ENCODE measurements at places on chromosomes 13 and 19.
A peak's percentile ranks its signal among the peaks of the same experiment; 100 is the strongest.

DNA sequence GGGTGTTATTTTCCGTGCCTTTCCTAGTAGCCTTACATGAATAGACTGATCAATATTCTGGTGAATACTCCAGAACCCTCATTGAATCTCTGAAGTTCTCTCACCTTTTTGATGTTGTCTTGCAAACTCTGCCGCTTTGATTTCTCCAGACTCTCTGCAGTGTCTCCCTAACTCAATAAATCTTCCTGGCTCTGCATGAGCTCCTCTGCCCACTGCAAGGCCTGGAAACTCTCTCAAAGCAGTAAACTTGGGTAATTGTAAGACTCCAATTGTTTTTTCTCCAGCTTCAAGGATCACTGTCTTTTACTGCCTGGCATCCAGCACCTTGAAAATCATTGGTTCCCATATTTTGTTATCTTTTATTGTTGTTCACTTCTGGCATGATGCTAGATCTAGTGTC lies 198.4 kb downstream of the GPC5 start:
- DNase-seq: no peak

DNA sequence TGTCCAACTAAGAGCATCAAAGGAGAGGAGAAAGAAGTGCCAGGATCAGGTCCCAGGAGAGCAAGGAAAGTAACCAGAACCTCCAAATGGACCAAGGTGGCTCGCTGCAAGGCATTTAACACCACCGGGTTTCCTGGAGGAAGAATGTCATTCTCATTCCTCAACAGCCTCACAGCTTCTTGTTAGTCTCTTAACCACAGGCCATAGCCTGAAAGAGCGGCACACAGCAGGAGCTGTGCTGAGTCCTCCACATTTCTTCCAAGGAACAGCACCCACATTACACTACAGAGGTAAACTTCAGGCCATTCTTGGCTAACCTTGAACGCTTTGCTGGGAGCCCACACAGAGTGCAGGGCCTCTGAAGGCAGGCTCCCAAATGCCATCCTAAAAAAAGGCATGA lies 23.6 kb downstream of the DOCK9 start:
- DNase-seq: no peak

DNA sequence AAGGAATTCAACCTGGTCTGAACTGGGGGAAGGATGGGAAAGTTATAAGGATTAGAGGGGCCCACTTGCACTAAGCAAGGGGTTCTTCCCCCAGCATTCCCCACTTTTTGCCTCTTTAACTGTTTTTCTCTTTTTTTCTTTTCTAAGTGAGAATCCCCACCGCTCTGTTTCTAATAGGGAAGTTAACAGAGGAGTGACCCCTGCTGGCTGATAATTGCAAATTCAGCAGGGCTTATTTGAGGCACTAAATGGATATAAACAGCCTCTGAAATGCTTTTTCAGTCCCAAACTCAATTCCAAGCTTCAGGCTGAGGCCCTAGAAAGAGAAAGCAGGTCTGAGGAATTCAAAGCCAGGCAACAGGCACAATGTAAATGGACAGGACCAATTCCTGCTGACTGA lies 38.2 kb upstream of the CEACAM21 start:
- no peak for DNase-seq

DNA sequence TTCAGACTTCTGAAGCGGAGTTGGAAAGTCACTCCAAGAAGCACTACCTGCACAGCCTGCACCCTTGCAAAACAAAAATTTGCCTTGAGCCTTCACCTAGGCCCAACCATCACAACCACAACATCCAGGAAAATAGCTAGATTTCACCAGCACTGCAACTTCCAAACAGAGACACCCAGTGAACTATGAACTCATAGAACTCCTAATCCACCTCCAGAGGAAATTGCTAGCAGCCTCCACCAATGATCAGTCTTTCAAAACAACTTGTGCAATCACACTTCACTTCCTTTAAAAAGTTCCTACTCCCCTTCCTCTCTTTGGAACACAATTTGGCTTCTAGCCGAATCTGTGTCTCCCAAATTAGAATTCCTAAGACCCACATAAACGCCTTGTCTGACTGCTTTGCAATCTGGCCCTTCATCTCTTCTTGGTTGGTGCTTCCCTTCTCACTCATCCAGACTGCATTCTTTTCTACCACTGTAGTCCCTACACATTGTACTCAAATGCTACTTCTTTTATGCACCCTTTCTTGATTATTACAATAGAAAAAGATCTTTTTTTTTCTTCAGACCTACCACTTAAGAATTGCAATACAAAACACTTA lies 489.2 kb upstream of the ARGLU1 start:
- no peak for DNase-seq

GRCh38 chr13:26255115-26255514 lies 1.2 kb downstream of the CDK8 start:
- no peak for DNase-seq

DNA sequence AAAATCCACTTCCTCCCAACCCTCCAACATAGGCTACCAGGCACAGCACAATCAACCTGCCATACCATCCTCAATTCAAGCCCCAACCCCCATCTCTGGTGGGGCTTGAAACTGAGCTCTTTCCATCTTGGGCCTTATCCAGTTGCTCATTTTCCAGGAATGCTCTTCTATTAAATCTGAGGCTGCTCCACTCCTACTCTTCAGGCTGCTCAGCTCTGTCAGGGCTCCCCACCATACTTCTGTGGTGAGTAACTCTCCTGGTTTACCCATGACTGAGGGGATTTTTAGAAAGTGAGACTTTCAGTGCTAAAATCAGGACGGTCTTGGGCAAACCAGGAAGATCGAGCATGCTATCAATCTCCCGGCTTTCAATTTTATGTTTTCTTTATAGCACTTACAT lies 512.8 kb downstream of the LMO7 start:
- no peak for DNase-seq

GRCh38 chr13:36919833-36920615 lies at the start of gene SMAD9:
TSS of gene SMAD9 (minus strand) at chr13:36920238. CDS start at chr13:36879689, 40,549 bp downstream.
- no peak for DNase-seq

- no peak for DNase-seq
Observed at GRCh38 chr13:36820222-36820621, 1.2 kb downstream of the RFXAP start.

GRCh38 chr19:40159744-40160143 lies 31.5 kb upstream of the MAP3K10 start:
- DNase-seq: no peak

- DNase-seq: no peak
Observed at GRCh38 chr19:32558607-32559228, 22.3 kb upstream of the PDCD5 start.

DNA sequence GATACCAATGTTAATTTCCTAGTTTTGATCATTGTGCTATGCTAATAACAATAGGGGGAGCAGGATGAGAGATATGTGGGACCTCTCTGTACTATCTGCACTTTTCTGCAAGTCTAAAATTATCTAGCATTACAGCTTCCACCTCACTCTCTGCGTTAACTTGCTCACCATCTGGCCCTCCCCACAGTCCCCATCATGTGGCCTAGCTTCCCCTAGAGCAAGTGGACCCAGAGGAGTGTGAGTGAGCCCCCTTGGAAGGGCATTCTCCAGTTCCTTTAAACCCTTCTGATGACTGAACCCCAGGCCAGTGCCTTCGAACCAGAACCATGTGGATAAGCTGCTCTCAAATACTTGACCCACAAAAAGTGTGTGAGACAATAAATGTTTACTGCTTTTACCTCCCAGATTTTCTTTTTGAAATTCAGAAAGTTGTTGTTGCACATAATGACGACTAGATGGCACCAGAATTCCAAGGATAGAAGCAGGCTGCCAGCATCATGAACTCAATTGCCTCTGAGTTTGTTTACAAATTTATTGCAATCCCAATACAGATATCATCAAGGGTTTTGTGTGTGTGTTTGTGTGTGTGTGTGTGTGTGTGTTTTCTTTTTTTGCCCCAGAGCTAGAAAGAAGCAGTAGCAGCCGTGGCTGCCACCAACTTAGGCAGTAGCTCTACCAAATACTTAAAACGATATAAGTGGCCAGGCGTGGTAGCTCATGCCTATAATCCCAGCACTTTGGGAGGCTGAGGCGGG lies 49.0 kb upstream of the ZNF780A start:
- DNase-seq: no peak

DNA sequence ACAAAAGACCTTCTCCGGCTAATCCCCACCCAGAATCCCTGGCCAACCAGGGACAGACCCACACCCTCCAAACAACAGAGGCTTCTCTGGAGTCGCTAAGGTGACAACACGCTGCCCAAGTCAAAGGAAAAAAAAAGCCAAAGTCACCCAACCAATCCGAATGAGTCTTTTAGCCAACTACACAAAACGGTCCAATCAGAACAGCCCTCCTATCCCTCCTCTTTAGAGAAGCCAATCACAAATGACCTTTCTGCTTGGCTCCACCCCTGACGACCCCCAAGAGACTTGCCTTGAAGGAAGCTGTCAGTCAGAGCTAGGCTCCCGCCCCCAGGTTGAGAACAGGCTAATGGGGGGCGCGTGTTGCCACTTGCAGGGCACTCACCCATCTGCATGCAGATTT lies 6.6 kb upstream of the FBXW9 start:
- no peak for DNase-seq

DNA sequence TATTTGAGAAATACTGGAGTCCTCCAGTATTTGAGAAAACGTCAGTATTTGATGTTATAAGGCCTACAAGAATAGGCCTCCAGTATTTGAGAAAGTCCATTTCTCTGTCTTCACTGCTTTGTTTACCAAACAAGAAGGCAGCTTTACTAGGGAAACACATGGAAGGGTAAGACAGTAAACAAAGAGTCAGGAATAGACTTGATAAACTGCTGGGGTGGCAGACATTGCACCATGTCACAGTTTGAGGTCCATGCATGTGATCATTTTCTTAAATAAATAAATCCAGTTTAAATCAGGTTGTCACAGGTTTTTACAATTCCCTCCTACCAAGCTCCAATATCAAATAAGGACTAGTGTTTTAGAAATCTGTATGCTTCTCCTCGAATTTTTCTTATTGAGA lies 1431.0 kb upstream of the SPRY2 start:
- DNase-seq: no peak

DNA sequence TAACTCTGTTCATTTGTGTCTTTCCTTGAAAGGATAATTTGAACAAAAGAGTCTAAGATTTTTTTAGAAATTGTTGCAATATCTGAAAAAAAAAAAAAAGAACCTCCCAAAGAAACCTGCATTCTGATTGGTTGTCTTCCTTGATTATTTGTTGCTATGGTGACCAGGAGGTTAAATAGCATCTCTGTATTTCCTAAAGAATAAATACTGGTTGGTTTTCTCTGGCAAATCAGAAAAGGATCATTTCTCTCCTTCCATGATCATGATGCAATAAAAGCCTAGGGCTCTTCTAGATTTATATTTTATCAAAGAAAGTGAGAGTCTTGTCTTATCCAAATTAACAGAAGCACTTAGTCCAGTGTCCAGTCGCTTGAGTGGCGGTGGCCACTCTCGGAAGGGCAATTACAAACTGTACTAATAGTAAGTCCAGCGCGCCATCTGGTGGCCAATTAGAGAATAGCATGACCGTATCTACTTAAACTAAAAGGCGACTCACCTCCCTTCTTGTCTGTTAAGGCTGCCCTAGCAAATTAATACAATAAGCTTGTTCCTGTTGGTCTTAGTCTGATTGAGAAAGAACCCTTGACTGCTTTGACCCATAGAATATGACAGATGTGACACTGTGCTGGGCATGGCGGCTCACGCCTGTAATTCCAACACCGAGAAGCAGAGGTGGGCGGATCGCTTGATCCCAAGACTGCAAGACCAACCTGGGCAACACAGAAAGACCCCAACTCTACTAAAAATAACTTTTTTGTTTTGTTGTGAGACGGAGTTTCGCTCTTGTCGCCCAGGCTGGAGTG lies 47.0 kb upstream of the PNMA8B start:
- peak; percentile 69 for DNase-seq

DNA sequence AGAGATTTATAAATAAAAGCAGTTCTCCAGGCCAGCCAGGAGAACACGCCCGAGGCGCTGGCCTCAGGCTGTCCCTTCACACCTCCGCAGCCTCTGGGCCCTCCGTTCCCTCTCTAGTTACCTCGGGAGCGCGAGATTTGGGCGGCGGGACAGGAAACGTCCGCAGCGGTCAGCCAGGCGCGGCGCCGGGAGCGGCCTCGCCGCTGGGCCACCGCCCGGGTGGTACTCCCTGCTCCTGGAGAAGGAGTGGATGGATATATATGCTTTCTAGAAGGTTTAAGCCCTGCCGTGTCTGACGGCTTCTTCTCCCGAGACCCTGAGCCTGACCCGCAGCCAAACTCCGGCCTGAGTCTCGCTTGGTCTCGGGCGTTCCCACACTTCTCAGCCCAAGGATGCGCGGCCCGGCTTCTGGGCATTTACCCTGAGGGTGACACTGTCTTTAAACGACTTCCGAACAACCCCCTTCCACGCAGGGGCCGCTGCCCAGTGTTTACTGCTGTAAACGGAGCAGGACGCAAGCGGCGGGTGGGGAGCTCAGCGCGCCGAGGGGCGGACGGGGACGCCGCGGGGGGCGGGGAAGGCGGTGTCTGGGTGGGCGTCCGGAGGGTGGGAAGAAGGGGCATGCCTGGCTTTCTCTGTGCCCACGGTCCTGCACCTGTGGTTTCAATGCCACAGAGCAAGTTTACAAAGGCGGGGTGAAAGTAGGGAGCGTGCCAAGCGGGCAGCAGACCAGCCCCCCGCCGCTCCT lies 2.0 kb upstream of the ZIC2 start:
- no peak for DNase-seq

GRCh38 chr13:57425531-57425930 lies 206.0 kb upstream of the PCDH17 start:
- DNase-seq: no peak

DNA sequence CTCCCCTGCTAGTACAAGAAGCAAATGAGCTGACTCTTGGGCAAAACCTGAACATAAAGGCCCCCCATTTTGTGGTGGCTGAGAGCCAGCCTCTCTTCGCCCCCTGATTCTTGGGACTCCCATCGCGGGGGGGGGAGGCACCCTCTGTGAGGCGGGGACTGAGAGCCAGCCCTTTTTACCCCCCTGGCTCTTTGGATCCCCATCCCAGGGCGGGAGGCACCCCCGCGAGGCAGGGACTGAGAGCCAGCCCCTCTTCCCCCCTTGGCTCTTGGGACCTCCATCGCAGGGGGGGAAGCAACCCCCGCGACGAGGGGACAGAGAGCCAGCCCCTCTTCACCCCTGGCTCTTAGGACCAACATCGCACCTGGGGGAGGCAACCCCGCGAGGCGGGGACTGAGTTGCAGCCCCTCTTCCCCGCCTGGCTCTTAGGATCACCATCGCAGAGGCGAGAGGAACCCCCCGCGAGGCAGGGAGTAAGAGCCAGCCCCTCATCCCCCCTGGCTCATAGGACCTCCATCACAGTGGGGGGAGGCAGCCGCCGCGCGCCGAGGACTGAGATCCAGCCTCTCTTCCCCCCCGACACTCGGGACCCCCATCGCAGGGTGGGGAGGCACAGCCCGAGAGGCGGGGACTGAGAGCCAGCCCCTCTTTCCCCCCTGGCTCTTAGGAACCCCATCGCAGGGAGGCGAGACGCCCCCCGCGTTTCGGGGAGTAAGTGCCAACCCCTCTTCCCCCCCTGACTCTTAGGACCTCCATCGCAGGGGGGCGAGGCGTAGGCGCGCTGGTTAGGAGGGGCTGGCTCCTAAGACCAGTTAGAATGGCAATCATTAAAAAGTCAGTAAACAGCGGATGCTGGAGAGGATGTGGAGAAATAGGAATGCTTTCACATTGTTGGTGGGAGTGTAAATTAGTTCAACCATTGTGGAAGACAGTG lies 2428.4 kb upstream of the PCDH20 start:
- no peak for DNase-seq

- no peak for DNase-seq
Observed at GRCh38 chr13:98415326-98416070, 161.4 kb downstream of the STK24 start.
